ENCODE measurements at places on chromosomes 3 and 15. TPM values are rescaled to one million over a fixed set of nuclear protein-coding genes. Genes with fewer than 3 reads are reported as not detected.

DNA sequence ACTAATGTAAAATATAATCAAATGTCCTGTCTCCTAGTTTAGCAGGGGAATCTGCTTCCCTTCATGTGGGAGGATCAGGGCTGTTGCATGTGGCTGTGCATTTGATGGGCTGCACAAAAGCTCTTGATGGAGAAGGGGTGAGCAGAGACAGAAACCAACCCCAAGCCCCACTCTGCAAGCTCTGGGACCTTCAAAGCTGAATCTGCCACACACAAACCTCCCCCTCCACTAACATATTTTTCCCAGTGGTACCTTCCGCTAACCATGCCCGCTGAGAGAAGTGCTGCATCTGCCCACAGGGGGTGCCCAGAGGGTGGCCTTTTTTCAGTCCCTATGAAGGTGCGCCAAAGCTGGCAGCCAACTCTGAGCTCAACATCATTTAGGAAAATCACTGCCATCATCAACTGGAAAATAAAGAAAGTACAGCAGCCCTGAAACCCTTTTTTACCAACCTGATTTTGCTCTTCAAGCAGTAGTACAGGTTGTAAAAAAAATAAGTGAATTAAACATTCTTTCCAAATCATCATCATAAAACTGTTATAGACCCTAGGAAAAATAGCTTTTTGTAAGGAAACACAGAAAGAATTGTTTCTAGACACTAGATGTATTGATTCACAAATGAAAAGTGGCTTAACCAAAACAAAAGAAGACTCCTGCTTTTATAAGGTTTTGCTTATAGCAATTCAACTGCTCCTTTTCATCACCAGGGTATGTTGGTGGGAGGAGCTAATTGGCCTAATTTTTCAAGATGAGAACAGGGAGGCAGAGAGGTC is 97.0 kb downstream of the HHLA2 start:
- DNase-seq, result no peak

DNA sequence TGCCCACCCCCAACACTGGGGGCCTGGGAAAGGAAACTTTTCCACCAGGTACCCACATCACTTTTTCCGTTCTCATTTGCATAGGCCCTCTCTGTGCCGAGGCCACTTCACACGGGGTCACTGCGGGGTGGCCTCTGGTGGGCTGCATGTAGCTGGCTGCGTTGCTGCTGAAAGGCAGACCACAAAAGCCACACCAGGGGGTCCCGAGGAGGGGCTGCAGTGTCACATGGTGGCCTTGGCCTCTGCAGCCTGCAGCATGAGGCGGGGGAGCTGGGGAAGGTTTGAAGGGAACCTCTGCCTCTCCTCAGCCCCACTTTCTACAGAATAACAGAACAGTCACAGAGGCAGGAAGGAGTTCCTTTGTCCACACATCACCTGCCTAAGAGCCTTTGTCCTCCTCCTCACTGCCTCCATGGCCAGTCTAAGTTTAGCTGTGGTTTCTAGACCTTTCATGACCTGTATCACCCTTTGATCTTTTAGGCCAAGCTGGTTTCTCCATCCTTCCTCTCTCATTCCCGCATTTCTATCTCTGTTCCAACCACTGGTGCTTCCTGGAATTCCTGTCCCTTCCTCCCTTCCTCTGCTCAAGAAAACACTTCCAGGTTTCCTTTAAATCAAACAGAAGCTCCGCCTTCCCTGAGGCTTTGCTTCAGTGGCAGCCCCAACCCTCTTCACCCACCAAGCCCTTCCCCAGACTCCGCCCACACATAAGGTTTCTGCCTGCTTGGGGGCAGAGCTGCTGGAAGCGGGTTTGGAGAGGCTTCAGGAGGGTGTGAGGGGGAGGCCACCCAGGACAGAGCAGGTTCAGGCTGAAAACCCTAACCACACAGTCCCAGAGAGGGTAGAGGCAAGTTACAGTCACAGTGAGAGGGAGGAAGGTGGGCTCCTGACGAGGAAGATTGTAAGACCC is 150.7 kb upstream of the TLE3 start:
- no peak for DNase-seq

DNA sequence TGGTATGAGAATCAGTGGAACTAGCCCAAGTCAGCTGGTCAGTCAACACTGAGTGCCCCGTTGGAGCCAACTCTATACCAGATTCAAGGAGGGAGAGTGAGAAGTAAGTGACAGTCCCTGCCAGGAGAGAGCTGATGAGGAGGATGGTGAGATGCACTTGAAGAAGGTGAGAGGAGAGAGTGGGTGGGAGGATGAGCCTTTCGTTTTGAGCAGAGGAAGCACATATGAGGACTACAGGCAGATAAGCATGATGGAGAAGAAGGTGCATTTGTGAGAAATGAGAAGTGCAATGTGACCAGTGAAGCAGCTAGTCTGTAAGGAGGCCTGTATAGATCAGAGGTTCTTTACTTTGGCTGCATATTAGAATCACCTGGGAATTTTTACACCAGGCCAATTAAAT is 40.4 kb downstream of the NME9 start:
- DNase-seq, result no peak

PDZRN3 gene
- total RNA-seq, result 34.1 TPM

- DNase-seq, result no peak
Measured at GRCh38 chr3:62667714-62668113, 207.5 kb downstream of the CADPS start.

LRRN1 gene
- 1.2 TPM for total RNA-seq

LNP1 gene
- total RNA-seq, result 2.7 TPM

NUP210 gene
- 1.5 TPM for total RNA-seq

DPH6 gene
- 14.3 TPM for total RNA-seq

GP9 gene
- not detected for total RNA-seq

DNA sequence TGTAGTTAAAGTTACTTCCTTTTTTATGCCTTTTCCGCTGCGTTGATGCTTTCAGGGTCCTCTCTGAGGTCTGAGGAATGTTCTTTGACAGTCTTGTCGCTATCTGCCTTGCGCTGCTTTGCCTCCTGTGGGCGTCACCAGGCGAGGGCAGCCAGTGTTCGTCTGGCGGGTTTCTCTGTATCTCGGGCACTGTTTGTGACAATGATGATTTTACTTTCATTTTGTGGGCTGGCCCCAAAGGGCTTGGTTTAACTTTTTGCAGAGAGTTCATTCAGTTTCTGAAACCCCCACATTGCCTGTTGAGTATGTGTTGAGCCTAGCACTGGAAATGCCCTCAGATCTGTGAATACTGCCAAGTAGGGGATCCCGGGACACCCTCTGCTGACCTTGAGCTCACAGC is 24.6 kb upstream of the SACM1L start:
- no peak for DNase-seq

DNA sequence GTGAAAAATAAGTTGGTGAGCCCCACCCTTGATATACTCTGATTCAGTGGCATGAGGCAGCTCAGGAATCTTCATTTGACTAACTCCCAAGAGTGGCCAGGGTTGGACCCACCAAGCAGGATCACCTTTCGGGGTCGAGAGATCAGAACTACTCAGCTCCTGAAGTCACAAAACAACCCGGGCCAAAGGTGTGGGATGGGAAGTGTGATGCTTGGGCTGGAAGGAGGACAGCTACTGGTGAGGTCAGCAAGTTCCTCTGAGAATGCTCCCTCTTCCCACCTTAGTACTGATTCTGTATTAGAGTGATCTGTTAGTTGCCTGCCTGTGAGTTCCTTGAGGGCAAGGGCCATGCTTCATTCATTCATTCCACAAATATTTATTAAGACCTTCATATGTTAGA is 15.1 kb downstream of the ESYT3 start:
- DNase-seq, result no peak

ANKRD63 gene
- total RNA-seq, result 0.42 TPM
